ENCODE measurements at places on chromosomes 4 and X.

GRCh38 chr4:151581570-151581969 is 172.6 kb downstream of the FHIP1A start:
- no peak for DNase-seq

- no peak for DNase-seq
These were observed 152.5 kb downstream of the CCNG2 start for GRCh38 chr4:77309496-77309895.

DNA sequence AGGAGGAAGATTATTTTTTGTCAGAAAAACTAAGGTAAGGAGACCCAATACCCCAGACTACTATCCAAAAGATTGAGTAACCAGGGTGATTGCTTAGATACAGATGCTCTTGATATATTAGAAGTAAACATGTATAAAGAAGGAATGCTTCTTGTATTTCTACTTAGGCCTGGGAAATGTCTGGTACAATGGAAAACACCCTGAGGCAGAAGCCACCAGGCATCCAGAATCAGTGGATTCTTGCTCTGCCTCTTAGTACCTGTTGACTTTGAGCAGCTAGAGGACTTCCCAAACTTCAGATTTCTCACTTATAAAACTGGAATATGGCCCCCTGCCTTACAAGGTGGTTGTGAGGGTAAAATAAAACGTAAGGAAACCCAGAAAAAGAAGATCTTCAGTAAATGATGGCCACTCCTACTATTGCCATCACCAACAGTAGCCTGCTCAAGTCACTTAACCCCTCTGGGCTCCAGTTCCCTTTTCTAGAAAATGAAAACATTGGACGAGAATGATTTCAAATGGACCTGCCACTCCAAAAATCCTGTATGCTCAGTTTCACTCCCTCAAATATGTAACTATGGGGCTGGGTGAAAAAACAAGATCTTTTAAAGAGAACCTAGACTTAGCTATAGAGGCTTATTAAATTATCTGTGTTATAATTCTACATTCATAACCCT is 56.6 kb downstream of the AMELX start:
- no peak for DNase-seq

DNA sequence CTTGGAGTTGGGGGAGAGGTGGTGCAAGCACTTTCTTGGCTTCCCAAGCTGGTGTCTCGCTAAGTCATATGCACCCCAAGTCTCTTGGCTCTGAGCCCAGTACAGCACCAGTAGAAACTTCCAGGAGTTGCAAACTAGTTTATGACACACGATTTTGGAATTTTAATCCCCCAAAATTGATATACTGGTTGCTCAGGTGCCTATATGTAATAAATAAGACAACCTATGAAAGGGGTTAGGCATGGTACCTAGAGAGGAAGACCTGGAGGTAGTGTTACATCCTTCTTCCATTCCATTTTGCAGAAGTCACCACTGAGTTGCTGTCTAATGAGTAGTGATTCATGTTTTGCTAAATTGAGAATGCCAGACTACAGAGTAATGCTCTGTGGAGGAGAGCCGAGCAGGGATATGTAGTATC is 4.3 kb upstream of the SLC4A4 start:
- no peak for DNase-seq

DNA sequence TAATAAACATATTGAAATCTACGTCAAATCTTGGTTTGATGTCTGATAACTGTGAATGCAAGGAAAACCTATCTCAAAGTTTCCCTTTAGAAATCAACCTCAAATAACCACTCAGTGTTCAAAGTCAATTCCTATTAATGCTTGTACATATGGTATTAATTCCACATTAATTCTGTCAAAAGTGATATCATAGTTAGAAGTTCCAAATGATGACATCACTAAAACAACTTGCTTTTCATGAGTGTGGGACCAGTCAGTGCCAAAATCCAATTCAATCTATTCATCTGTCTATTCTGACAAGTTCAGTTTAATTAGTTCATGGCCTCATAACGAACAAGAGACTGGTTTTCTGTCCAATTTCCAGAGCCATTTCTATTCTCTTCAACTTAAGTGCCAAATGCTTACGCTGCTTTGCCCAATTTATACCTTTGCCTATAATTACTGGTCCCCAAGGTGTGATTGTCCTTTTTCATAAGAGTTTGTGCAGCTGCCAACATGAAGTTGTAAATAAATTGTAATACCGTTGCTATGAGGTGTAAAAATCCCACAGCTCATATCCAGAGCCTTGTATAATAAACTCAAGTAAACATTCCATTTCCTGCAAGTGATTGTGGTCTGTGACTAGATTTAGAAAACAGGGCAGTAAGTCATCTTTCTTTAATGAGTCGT is 476.2 kb downstream of the RAB28 start:
- DNase-seq, result no peak
